ENCODE measurements at places on chromosomes 2 and 18.
A peak's percentile ranks its signal among the peaks of the same experiment; 100 is the strongest.

DNA sequence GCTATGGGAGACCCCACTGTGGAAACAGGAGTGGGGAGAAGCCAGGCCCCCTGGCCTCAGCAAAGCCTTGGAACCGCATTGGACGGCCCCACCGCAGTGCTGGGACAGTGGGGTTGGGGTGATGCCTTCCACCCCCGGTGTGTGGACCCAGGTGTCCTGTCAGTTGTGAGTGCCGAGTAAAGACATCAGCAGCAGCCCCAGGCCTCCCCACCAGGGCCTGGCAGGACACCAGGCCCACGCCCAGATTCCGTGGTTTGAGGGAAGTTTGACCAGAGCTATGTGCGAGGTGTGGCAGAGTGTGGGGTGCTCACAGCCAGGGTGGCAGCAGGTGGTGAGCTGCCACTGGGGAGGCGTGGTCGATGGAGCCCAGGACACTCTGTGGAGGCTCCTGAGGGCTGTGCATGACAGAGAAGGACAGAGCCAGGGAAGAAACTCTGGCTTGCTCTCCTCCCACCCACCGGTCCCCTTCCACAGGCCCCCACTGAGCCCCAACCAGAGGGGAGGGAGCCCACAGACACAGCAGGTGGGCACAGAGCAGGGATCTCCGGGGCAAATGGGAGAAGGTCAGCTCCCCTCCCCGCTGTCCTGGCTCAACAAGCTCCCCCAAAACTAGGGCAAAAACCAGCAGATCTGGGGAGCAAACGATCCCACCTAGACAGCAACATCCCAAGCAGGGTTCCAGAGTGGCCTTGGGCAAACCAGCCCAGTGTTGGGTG lies 69.1 kb downstream of the TWIST2 start:
- DNase-seq, result peak; percentile 34

DNA sequence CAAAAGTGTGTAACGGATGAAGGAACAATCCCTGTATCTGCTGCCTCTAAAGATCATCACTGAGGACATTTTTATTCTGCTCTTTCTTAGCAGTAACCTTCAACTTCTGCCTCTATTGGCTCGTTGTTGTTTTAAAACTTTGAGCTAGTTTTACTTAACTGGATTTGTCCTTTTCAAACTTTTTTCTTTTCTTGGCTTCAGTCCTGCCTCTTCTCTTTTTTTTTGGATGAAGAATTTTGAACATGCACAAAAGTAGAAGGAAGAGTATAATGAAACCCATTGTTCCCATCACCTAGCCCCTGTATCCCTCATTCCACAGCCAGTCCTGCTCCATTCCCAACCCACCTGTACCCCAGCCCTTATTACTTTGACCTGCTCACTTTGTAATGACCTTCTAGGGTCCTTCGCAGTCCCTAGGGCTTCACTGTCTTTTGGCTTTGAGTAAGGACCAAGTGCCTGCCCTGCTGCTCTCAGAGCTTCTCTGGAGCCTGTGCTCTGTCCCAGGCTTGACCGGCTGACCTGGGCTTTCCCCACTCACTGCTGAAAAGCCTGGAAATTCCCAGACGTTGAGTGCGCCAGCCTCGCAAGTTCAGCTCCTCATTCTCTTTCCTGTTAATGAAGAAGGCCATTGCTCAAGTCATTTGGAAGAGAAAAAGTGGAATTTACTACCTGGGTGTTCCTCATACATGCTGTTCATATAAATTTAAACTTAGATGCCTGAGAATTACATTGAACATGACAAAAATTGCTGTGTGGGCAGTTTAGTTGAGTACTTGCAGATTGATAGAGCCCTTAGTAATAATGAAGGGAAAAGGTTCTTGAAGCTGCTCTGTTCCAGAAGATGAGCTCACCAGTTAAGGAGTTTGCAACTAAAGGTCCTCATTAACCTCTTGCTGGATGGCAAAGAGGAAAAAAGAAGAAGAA lies 149.3 kb upstream of the ALPP start:
- DNase-seq, result no peak

GRCh38 chr2:56739413-56739812 lies 555.6 kb downstream of the CCDC85A start:
- DNase-seq, result no peak

DNA sequence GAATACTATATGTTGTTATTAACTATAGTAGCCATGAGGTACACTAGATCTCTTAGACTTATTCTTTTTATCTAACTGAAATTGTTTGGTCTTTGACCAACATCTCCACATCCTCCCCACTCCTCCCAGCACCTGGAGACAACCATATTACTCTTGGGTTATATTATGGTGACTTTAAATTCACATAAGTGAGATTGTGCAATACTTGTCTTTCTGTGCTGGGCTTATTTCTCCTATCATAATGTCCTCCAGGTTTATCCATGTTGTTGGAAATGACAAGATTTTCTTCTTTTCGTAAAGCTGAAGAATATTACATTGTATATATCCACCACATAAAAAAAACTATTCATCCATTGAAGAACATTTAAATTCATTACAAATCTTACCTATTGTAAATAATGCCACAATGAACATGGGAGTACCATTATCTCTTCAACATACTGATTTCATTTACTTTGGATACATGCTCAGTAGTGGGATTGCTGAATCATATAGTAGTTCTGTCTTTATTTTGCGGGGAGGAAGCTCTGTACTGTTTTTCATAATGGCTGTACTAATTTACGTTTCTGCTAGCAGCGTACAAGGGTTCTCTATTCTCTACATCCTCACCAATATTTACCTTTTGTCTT lies 159.2 kb upstream of the SCN7A start:
- DNase-seq, result no peak

- no peak for DNase-seq
These were observed 124.1 kb downstream of the RAPGEF4 start for GRCh38 chr2:172859581-172860335.

DNA sequence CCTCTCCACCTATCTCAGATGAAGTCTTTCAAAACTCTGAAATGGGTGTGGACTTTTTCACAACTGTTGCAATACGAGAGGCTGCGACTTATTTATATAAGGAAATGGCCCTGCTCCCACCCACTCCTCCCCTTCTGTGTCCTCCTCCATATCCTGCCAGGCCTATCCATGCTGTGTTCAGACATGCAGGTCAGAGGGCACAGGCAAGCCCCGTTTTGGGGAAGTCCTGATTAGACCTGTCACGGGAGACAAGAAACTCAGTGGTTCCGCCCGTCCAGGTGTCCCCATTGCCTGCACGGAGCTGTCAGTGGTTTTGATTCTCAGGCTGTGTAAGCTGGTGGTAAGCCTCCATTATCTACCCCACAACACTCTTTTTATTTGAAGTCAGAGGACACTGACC lies 99.6 kb upstream of the MGAT5 start:
- no peak for DNase-seq

DNA sequence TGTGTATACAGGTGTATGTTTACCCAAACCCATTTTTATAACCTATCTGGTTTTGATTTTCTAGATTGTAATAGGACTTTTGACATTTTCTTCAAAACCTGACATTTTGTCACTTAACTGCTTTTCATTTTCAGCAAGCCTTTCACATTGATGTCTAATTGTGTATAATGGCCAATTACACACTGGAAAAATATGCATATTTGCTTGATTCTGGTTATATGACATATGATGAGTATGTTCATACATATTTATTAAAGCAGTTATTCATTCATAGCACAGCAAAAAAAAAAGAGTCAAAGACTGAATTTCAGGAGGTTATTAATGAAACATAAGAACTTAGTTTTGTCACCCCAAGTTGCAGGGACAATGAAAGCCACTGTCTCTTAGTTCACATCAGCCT lies 307.7 kb upstream of the TNP1 start:
- DNase-seq, result no peak

DNA sequence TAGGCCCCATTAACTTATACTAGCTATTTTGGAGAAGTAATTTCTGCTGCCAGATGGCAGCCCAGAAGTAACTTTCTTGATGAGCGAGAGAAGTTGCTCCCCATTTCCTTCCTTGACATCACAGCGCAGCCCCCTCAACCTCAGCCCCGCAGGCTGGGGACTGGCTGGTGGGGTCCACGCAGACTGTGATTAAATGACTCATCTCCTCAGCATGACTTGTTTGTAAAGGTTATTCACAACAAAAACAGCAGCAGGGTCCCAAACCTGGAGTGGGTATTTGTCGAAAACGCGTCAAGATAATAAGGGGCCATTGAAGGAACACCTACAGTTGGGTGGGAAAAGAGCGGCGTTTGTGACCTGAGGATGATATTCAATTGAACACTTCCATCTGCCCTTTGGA lies 120.6 kb downstream of the TXNL1 start:
- DNase-seq, result no peak

DNA sequence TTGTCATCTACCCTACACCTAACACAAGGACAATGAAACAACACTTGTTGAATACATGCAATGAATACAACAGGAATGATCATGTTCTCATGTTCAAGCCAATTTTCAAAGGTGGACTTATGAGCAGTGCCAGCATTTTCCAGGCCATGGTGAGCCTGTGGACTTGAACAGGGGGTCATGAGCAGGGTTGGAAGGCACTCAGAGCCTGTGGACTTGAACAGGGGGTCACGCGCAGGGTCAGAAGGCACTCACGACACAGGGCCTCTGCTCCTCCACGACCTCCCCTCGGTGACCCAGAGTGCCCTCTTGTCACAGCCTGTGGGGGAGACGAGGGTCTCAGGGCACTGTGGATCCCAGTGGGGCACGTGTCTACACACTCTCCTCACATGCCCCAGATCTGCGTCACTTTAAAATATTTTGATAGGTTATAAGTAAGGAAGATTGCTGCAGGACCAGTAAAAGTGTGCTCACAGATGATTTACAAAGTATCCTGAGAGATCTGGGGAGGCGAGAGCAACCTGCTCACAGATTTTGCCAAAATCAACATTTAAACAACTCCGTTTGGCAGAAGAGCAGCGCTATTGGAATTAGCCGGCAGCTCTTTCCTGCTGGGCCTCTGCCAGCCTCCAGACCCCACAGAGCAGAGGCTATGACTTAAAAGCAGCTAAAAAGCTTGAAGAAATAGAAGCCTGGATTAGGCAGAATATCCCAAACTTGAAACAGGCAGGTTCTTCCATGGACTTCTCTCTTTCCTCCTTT lies 121.9 kb downstream of the TMEM18 start:
- peak; percentile 75 for DNase-seq

GRCh38 chr18:23283916-23284430 lies 148.7 kb downstream of the CABLES1 start:
- no peak for DNase-seq

GRCh38 chr2:54853616-54854310 lies 130.3 kb downstream of the EML6 start:
- no peak for DNase-seq

DNA sequence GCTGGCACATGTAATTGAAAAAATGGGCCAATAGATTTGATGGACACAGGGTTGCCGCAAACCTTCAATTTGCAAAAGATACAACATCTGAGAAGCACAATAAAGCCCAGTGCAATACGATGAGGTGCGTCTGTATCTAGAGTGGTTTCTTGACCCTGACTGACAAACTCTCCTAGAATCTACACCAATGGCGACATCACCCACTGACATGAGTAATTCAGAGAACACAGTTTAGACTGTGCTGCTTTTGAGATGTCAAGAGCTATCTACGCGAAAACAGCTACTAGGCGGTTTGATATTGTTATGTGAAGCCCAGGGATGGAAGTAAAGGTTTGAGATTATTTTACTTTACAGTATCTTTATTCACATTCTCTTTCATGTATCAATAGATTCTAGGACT lies 104.9 kb downstream of the EIPR1 start:
- no peak for DNase-seq

GRCh38 chr2:64818664-64819060 lies 164.9 kb upstream of the SERTAD2 start:
- DNase-seq, result no peak

DNA sequence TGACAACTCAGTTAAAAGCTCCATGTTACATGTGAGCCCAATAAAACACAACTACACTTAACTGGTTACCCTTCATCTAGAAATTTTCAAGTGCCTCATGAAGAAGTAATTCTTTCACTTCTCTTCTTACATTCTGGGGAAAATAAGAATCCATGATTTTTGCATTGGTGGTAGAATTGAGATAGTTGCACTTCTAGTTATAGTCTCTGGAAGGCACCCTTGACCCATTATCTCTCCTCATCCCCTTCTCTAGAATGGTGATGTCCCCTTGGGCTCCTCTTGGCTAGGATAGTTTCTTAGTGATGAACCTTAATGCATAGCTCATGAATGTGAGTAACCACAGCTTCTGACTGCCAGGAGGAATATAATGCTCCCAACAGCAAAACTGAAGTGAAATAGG lies 3.6 kb downstream of the LGALSL start:
- no peak for DNase-seq

DNA sequence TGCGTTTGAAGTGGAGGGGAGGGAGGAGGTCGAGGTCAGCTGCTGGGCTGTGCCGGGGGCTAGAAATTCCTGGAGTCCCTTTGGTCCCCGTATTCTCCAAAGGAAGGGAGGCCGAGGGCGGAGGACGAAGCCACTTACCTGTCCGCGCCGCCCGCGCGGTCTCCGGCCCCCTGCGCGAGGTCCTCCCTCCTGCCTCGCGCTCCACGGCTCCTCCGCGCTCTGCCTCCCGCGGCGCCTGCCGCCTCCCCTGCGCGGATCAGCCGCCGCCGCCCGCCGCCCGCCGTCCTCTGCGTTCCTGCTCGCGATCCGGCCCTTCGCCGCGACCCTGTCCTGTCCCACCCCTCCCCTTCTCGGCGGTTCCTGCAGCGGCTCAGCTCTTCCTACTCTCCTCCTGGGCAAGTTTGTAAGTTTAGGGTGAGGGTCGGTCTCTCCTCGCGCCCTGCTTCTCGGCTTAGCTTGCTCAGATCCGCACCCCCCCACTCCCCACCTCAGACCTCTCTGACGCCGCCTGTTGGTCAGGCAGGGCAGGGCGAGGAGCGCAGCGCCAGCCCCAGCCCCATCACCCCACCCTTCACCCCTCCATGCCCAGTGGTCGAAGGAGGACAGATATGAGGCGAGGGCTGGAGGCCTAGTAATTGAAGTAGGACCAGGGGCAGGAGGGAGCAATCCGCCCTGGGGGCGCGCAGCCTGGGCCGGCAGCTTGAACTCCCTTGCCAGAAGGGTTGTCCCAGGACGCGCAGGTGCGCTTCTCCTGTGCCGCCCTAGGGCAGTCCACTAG lies 9.7 kb upstream of the SKOR2 start:
- no peak for DNase-seq

GRCh38 chr2:42960842-42961180 lies 168.4 kb upstream of the HAAO start:
- peak; percentile 64 for DNase-seq

GRCh38 chr18:75582406-75582821 lies 154.9 kb upstream of the SMIM21 start:
- DNase-seq, result no peak

- DNase-seq, result peak; percentile 55
These were observed 1.1 kb upstream of the CXCR4 start for GRCh38 chr2:136118819-136119716.

- DNase-seq, result no peak
These were observed 9.1 kb downstream of the GLI2 start for GRCh38 chr2:120744817-120745216.

DNA sequence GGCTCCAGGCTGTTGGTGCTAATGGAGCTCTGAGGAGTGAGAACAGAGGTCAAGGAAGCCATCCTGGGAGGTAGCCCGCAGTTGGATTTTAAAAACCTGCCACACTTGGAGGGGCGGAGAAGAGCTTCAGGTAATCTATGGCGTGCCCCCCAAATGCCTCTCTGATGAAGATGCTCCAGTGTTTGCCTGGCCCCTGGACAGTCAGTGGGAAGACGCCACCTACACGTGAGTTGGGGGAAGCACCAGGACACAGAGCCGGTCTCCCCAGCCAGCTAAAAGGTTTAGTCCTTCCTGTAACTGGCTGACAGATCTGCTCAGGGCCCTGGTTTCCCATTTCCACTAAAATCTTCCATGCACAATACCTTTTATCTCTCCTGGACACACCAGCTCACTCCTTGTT lies 225.0 kb downstream of the TTC32 start:
- DNase-seq, result no peak

GRCh38 chr2:30580391-30580790 lies 133.3 kb downstream of the LCLAT1 start:
- no peak for DNase-seq

Data from left hindlimb (tissue), 1 donor.